ENCODE measurements at places on chromosomes 3 and 15.

DNA sequence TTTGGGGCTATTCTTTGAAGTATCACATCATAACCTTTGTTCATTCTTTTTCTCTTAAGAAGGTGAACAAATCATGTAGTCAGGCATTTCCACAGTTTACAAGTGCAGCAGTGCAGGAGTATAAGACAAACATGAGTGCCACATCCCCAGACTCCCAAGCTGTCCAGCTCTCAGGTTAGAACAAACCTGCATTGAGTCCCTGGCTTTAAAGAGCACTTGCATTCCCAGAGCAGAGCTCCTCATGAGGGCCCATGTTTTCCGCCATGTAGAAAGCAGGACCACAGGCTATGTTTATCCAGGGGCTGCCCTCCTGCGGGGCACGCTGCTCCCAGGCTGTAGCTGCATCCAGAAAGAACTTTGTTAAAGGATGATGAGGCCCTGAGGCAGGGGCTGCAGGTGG lies 267.7 kb downstream of the TLE3 start:
- DNase-seq, result no peak

GRCh38 chr3:126570103-126570541 lies 11.4 kb upstream of the C3orf22 start:
- no peak for DNase-seq

DNA sequence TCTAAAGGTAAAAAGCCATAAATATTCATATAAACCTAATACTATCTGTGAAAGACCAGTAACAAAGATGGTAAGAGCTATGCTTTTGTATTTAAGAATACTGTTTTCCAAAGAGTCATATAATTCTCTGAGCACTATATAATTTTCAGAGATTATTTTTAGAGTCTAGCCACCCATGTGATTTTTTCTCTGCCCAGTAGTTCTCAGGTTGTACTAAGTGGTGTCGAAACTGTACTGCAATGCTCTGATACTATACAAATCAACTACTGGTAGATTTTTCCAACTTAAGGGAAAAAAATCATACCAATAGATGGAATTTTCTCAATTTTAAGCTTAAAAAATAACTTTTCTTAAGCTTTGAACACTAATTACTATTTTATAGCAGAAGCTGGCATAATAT lies 104.8 kb downstream of the MYO5A start:
- no peak for DNase-seq

DNA sequence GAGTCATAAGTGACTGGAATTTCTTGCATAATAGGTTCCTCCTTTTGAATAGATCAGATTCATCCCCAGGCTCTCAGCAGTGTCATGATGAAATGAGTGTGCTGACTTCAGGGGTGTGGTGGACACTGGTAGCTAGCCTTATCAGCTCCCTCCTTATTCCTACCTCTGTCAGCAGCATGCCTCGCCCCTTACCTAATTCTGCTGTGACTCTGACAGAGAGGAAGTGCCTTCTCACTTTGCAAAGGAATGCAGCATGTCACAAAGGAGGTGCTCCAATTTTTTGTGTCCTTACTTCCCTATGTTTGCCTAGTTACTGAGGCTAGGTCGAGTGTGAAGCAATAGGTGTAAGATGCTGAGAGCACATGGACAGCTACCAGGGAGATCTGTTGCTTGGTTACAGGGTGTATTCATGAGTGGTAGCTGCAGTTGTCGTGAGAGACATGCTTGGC lies 90.6 kb downstream of the TNFAIP8L3 start:
- DNase-seq, result peak; percentile 98

GRCh38 chr3:188296761-188297612 lies 143.0 kb downstream of the LPP start:
- DNase-seq, result peak; percentile 87

GRCh38 chr15:100011235-100011634 lies 278.0 kb upstream of the LYSMD4 start:
- DNase-seq, result no peak

DNA sequence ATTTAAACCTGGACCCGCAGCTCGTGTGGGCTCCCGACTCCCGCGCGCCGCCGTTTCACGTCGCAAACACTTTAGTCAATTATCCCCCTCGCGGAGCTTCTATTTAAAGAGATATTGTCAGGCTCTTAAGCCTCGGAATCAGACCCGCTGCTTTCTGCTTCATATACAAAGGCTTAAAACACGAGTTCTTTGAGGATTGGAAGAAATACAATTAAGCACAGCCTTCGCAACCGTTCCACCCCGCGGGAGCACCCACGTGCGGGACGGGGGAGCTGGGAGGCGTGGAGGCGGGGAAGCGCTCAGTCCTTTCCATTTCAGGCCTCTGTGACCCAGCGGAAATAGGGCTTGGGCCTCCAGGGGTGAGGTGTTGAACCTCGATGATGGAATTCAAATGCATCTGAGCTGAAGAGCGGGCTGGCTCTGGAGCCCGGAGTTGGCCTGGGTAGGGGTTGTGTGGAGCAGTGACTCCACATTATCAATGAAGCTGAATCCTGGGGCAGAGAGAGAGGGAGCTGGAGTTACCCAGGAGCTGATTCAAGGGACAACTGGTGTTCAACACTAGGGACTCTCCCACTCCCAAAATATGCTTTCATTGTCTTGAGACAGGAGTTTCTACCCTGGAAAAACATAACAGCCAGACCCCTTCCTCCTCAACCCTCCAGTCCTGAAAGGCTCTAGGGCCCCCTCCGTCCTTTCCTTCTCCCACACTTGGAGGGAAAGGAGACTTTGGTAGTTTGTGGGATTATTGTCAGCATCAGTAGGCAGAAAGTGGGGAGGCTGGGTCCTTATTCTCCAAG lies 2.4 kb downstream of the ANKRD63 start:
- no peak for DNase-seq

GRCh38 chr3:114383875-114384557 lies 90.2 kb downstream of the TIGIT start:
- peak; percentile 77 for DNase-seq

DNA sequence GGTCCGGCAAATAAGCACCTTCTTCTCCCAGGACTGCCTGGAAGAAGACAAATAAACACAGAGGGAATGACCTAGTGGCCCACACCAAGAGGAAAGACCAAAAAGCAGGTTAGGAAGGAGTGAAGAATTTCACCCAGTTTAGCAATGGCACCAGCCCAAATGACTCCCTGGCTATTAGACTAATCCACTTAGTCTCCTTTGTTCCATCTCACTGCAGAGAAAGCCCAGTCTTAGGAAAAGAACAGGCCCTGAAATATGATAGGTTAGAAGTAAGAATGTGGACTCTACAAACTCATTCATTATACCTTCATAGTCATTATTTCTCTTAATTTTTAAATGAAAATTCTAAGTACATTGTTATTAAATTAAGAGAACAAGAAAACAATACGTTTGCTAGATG lies 23.2 kb downstream of the SERPINI2 start:
- DNase-seq, result no peak

GRCh38 chr3:98536456-98537017 lies 4.8 kb downstream of the GPR15 start:
- peak; percentile 44 for DNase-seq

GRCh38 chr3:113409676-113410075 lies 31.6 kb downstream of the CFAP44 start:
- no peak for DNase-seq

DNA sequence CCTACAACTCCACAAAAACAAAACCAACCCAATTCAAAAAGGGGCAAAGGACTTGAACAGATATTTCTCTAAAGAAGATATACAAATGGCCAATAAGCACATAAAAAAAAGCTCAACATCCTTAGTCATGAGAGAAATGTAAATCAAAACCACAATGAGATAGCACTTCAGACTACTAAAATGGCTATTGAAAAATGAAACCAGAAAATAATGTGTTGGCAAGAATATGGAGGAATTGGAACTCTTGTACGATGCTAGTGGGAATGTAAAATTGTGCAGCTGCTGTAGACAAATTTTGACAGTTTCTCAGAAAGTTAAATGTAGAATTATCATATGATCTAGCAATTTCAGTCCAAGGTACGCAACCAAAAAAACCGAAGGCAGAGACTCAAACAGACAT lies 29.0 kb downstream of the KY start:
- DNase-seq, result no peak

DNA sequence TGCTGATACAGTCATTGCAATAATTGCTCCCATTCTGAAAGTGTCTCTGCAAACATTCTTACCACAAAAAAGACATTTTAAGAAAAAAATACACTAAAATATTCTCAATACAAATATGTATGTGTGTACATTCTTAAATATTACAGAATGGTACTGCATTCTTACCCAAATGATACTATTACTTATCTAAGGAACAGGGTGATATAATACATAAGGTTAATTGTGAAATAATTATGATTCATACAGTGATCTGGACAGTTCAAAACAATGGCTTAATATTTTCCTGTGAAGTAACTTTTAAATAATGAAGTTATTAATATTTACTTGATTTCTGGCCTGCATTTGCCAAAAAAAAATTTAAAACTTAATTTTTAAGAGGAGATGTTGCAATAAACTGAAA lies 694.6 kb downstream of the TUSC7 start:
- DNase-seq, result peak; percentile 45

DNA sequence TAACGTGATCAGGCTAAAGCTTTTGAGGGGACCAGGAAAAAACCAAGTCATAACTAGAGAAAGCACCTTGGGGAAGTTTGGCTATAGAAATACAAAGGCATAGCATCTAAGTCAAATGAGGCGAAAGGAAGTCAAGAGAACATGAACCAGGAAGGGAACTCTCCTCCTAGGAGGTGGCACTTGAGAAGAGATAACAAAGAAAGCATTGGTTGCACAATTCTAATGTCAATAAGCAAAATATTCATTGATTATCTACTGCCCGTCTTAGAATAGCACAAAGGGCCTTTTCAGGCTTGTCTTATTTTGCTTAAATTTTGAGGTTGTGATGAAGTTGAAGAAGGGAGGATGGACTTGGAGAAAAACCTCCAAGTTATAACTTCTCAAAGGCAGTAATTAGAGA lies 73.4 kb downstream of the ALCAM start:
- no peak for DNase-seq

GRCh38 chr15:49860101-49860500 lies 239.3 kb downstream of the DTWD1 start:
- DNase-seq, result peak; percentile 57

DNA sequence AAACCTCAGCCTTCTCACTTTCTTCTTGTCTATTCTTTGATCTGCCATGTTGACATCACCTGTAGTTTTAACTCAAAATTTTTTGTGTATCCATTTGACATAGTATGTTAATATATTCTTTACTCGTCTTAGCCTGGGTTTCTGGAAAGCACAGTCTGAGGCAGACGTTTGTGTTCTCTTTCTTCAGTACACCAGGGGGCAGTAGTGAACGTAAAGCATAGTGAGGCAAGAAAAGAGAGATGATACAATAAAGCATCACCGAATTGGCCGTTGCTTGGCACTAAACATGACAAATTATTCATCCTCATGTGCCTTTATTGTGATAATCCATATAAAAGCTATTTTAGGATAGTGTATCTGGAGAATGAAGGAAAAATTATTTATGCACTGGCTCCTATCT lies 141.0 kb upstream of the MYRIP start:
- DNase-seq, result peak; percentile 69

GRCh38 chr15:87712211-87712610 lies 544.3 kb downstream of the NTRK3 start:
- DNase-seq, result no peak

- DNase-seq, result peak; percentile 75
Measured at GRCh38 chr15:67456677-67457529, 64.0 kb upstream of the C15orf61 start.

GRCh38 chr3:76872999-76873398 lies 166.9 kb upstream of the ROBO2 start:
- DNase-seq, result no peak

GRCh38 chr3:113277414-113277813 lies 66.1 kb downstream of the BOC start:
- DNase-seq, result no peak

DNA sequence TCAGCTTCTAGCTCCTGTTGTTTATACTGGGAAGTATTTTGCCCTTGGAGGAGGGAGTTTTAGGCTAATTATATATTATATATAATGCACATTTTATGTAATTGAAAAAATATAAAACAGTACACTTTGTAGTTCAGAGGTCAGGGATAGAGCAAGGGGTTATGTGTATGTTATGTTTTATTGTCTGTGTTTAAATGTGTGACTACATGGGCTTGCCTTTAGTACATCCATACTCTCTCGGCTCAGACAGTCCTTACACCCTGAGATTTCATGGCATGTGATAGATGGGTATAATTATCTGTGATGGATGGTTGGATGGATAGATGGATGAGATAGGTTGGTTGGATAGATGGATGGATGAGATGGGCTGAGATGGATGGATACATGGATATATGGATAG lies 17.4 kb upstream of the ST3GAL6 start:
- no peak for DNase-seq

DNA sequence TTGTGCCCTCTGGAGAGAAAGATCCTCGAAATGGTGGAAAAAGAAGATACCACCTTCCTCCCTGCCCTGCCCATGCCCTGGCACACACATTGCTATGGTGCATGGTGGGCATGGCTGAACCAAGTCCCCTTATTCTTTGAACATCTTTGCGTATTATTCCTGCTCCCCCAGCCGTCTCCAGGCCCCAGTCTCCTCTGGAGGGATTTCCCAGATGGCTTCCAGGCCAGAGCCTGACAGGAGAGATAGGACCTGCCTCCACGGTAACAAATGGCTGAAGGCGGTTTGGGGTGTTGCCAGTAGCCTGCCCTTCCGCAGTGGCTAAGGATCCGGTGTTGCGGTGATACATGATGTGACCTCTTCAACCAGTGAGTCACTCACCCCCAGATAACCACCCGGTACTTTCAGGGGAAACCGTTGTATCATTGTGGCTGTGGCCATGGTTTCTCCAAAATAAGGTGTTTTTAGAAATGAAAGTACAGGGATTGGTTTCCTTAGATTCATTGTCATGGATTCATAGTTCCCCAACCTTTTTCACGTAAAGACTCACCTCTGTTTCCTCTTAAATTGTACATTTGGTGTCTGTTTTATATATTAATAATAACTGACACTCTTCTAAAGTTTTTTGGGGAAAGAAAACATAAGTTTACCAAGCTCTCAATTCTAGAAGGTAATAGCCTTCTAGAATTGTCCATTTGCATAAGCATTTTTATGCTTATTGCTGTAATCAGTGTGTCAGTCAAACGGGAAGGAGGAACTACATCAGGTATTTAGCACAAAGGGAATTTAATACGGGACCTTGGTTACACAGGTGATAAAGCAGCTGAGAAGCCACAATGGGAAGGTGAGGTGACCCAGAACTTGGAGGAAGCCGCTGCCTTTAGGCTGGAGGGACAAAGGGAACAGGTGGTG lies 25.9 kb downstream of the SMAD3 start:
- peak; percentile 88 for DNase-seq

GRCh38 chr3:113223475-113224281 lies 12.3 kb downstream of the BOC start:
- DNase-seq, result no peak

DNA sequence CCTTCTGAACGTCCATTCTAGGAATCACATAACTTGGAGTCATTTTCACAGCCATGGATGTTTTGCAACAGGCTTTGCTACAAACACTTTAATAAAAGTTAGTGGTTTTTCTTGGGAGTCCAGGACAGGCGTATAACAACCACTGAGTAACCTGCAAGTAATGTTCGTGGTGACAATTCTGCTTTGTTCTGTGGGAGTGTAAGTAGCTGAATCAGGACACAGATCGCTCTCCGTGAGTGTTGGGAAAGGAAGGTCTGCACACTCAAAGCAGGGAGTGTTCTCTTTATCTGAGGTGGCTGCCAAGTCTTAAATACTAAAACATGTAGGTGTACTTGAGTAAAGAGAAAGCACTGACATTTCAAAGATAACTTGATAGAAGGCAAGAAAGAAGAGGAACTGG lies 7.9 kb upstream of the BNC1 start:
- DNase-seq, result peak; percentile 74

All from epithelial cell of esophagus (primary cell).